ENCODE measurements at places on chromosomes 12 and 14.

- DNase-seq: no peak
Measured at GRCh38 chr14:55816225-55816624, 236.2 kb downstream of the KTN1 start.

DNA sequence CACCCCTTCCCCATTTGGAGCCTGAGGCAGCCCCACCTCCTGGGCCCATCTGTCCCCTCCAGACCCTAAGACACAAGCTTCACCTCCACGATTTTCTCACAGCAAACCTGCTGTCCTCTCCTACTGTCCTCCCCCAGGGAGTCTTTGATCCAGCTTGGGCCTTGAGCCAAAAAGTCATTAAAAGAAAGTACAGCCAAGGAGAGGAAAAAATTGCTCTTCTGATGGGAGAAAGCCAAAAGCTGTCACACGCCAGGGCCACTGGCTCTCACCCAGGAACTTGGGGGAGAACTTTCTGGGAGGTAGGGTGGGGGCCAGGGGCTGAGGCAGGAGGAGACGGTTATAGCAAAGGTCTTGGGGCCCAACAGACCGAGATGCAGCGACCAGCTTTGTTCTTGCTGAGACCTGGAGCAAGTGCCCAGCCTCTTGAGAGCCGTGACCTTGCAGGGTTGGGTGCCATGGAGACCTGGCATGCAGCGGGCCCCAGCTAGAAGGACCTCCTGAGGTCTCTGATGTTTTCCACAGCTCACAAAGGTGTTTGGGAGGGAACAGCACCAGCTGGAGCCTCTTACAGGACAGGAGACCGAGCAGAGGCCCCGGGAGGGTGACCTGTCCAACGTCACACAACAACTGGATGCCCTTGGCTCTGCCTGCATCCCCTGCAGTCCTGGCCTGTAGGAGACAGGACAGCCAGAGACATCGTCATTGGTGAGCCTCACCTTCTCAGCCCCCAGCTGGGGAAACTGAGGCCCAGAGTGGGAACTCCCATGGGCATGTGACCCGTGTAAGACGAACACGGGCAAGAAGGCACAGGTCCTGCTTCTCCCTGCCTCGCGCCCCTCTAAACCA, 124.5 kb downstream of the CALM1 start:
- DNase-seq: no peak

DNA sequence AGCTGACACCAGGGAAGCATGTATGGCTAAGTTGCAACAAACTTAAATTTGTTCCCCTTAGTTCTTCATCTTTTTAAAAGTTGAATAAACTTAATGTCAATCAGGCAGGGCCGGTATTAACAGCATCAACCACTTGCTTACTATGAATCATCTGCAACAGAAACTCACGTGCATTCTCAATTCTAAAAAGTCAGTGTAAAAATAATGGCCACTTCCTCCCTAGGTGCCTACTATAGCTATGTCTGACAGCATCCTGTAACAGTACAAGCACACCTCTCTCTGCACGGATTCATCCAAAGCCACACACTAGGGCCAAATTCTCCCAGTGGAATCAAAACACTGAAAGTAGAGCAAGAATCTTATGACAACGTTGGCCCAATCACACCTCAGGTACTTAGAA, 48.6 kb downstream of the PPP1R36 start:
- DNase-seq: no peak

DNA sequence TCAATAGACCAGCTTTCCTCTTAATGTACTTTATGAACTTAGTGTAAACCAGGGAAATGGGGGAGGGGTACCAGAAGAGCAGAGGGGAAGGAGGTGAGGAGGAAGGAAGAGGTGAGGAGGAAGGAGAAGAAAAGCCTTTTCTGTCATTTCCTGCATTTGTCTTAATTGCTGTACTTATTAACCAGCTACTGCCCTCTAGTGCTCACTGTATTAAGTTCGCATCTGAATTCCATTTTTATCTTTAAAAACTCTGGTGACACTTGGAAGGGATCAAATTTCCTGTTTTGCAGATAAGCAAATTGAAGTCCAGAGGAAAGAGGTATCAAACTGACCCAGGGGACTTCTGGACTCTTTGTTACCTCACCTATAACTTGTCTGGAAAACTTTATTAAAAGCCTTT, 22.2 kb downstream of the MANSC1 start:
- DNase-seq: peak; percentile 21

- DNase-seq: no peak
Measured at GRCh38 chr14:60508363-60508706, 611 bp upstream of the SIX6 start.

GRCh38 chr12:68915055-68915454, 17.9 kb downstream of the CPM start:
- no peak for DNase-seq

Measured in neural crest cell (in vitro differentiated cells).